ENCODE measurements at places on chromosomes 12 and 14.

DNA sequence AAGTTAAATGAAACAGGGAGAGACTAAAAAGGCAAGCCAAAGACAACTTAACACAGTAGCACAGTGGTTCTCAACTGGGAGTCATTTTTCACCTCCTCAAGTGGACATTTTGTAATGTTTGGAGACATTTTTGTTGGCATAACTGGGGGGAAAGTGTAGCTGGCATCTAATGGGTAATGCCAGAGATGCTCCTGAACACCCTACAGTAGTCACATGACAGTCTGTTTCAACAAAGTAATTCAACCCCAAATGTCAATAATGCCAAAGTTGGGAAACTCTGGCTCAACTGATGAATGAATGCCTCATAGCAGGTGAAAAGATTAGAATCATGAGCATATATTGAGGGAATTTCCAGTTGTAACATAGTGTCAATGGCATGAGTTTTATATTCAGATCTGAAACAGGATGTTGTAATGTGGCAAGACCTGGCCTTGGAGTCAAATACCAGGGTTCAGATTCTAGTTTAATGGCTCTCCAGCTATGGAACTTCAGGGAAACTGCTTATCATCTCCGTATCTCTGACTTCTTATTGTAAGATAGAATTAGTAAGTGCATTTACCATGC, 2.4 kb upstream of the OR4K5 start:
- DNase-seq = no peak

GRCh38 chr14:77638771-77639171, 22.3 kb upstream of the SPTLC2 start:
- no peak for DNase-seq

- DNase-seq = no peak
Measured at GRCh38 chr12:90298289-90298948, 589.8 kb upstream of the ATP2B1 start.

DNA sequence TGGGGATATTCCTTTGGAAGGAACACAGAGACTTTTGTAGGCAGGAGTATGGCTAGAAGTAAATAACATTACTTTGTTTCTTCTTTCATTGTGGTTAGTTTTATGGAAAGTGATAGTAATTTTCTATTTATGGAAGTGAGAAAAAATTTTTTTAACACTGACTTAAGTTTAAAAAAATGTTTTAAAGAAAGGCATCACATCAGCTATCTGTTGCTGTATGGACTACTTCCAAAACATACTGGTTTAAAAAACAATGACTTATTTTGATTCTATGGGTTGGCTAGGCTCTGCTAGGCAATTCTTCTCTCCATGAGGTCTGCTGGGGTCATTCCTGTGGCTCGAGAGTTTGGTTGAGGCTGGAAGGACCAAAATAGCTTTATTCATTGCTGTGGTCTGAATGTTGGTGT, 31.7 kb upstream of the SLC38A2 start:
- no peak for DNase-seq

- no peak for DNase-seq
Measured at GRCh38 chr14:51581017-51581881, 70.5 kb upstream of the FRMD6 start.

GRCh38 chr14:79511146-79511545, 700.2 kb downstream of the DIO2 start:
- DNase-seq = no peak

All from NCI-H510A (cell line).